Activated naive CD8-positive, alpha-beta T cell treated with anti-CD3 and anti-CD28 coated beads, Interleukin-2, amount 10 ng/mL, durations not matched to agents 7 days and 5 days (primary cell): ENCODE measurements at places on chromosomes 12 and 14.

DNA sequence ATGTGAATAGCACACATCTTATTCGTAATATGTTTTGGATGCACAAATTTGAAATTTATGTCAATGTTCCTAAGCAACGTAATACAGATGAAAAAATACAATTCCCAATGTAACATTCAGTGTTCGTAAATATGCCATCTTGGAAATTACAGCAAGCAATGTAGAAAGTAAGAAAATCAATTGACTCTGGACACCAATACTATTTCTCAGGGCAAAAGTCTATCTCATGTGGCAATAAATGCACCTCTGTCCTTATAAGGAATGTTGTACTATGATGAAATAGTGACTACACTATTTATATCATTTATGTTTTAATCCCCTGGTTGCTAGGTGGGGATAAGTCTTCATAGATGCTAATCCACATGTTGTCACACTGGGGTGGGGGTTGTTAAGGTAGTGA lies 251.2 kb downstream of the GXYLT1 start:
- DNase-seq: no peak

DNA sequence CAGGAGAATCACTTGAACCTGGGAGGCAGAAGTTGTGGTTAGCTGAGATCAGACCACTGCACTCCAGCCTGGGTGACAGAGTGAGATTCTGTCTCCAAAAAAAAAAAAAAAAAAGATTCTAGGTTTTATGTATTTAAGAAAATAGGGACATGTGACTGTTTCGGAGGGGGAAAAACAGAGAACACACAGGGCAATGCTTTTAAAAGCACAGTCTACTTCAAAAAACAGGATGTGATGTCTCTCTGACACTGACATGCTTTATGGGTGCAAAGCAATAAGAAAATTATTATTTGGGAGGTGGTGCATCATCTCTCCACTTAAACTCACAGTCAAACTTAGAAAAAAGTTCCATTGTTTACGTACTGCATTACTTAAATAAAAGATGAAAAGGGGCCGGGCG lies 28.7 kb downstream of the CLIP1 start:
- no peak for DNase-seq

DNA sequence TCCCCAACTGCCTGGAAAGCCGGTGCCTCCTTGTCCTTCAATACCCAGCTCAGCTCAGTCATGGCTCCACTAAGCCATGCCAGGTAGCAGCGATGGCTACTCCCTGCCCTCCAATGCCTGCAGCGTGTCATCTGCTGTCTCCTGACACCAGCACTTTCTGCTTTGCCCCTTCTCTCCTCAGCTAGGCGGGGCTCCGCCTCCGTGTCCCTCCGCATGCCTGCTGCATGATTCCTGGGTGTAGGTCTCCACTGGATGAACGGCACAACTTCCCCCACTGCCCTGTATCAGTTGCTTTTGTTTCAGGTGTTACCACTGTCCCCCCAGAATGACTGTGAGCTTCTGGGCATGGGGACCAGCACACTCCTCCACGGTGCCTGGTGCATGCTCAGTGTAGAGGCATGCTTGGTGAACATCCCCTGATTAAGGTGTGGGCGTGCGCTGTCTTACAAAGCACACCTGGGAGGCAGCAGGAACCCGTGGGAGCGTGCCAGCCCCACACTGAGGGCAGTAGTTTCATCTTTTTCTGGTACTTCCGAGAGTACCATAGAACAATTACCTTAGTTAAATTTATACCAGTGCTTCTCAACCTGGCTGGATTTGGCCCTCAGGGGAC lies 179.4 kb upstream of the PRMT8 start:
- DNase-seq: no peak

DNA sequence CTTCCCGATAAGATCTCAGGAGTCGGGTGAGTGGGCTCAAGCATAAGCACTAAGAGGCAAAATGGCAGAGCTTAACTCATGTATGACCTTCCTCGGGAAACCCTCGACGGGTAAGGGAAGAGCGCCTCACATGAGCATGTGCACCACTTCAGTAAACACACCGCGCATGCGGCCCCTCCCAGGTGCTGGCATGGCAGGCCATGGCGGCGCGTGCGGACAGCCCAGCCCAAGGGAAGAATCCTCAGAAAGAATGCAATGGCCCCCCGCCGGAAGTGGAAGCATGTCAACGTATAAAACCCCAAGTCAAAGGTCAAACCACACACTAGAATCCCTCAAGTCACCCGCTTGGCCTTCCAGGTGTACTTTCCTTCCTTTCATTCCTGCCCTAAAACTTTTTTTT lies 6.6 kb upstream of the TNFAIP2 start:
- DNase-seq: no peak

GRCh38 chr12:27309995-27310315 lies 22.7 kb upstream of the BMAL2 start:
- no peak for DNase-seq

GRCh38 chr12:97520106-97520505 lies 57.5 kb downstream of the RMST start:
- no peak for DNase-seq

- no peak for DNase-seq
Observed at GRCh38 chr12:44848703-44849085, 27.4 kb downstream of the NELL2 start.

DNA sequence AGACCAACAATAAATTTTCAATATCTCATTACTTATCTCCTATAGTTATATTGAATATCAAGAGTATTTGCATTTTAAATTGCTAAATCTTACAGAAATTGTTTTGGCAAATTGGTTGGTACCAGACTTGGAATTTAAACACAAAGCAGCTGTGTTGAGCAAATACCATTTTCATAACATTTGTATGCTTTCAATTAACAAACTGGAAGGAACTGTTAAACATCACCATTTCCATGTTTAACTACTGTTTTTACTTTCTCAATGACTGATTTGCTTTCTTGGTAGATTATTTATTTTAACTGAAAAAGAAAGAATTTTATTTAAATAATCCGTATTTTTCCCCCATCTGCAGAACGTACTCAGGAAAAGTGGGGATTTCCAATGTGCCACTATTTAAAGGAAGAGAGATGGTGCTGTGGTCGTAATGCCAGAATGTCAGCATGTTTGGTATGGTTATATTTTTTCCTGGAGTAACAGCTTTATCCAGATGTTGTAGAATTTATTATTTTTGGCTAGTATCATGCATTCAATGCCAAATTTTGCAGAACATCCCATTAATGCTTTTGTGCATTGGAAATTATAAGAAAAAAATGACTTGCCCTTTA lies 72.3 kb downstream of the METTL25 start:
- no peak for DNase-seq

DNA sequence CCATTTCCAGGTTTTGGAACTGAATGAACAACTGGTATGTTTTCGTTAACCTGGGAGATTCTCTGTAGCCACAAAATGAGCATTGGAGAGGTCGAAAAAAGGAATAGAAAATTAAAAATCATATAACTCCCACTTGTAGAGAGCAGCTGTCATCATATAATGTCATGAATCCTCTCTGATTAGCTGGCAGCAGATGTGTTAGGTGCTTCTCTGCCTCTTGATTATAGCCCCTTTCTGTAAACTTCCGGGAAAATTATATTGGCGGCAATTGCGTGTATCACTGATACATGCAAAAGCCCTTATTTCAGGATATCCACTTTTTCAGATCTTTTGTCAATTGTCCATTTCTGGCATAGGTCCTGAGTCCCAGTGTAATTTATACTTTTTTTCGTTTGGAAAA lies 31.7 kb downstream of the FGD4 start:
- no peak for DNase-seq

DNA sequence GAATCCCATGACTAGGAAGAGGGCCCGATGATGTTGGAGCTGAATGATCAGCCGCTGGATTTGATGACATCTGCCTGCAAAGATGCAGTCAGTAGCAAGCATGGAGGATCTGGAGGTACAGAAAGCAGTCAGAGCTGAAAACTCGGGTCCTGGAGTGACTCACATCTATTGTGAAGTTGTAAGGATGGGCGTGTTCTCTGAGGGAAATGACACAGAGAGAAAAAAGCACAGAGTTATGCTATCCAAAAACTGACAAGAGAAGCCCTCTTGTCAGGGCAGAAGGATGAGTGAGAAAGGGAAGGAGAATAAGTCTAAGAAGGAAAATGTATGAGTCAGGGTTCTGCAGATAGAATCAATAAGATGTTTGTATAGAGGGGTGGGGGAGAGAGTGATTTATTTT lies 380.4 kb upstream of the CCDC196 start:
- no peak for DNase-seq

DNA sequence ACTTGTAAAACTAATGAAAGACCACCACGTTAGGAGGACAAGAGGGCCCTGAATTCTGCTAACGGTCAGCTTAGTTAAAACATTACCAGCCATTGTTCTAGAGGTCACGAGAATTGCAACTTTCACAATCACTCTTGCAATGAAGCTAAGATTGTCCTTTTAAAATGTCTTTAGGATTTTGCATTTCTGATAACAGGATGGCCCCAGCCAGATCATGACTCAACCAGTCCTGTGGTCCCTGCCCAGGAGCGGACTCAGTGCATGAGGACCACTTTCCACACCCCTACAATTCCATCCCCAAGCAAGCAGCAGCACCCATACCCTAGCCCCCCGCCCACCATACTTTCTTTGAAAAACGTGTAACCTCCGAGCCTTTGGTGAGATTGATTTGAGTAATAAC lies 28.7 kb downstream of the HSP90AA1 start:
- DNase-seq: no peak

GRCh38 chr14:22538671-22539228 lies 50.3 kb downstream of the DAD1 start:
- no peak for DNase-seq

DNA sequence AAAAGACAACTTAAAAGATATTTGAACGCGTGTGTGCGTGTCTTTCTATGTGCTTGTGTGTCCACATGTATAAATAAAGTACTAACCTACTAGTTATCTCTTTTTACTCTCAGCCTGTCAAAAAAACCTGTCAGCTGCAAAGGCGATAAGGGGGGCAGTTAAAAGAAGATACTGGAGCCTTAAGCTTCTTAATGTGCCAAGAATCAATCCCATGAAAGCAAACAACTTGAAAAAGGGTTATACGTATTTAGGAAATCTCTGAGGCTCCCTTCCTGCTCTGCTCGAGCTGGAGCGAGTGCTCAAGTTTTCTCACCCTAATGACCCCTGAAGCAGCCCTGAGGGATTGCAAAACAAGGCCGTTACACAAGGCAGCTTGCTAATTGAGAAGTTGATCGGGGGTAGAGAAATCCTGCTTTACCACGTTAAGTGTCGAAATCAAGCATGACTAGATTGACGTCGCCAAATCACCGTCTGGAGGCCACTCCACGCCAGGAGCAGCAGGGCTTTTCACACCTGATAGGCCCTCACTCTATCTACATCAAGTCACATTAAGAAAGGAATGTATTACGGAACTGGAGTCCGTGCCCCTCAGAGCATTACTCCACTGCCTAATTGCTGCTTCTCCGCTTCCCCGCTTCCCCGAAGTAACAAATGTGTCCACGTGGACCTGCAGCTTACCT lies 32.4 kb downstream of the LMO3 start:
- no peak for DNase-seq

- no peak for DNase-seq
Observed at GRCh38 chr12:15589328-15590032, 199.7 kb downstream of the EPS8 start.

- DNase-seq: no peak
Observed at GRCh38 chr14:77897374-77897773, 97.5 kb downstream of the ADCK1 start.

GRCh38 chr12:50778663-50779590 lies 15.0 kb downstream of the ATF1 start:
- DNase-seq: no peak

GRCh38 chr14:61269321-61270083 lies 11.6 kb downstream of the TMEM30B start:
- peak; percentile 72 for DNase-seq

DNA sequence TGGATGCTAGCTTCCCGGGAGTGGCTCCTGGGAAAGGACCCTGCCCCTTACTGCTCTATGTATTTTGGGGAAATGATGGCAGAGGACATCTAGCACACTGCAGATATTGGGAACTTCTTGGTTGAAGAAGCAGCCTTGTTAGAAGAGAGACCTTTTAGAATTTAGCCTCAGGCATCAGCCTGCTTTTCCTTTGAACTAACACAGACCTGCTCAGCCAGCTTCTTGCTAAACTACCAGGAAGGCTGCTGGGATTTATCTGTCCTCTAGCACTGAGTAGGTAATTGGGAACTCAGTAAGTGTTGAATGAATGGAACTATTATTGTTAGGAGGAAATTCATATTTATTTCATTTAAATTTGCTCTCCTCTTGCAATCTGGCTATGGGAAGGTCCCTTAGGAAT lies 77.3 kb downstream of the DRAM1 start:
- DNase-seq: no peak

DNA sequence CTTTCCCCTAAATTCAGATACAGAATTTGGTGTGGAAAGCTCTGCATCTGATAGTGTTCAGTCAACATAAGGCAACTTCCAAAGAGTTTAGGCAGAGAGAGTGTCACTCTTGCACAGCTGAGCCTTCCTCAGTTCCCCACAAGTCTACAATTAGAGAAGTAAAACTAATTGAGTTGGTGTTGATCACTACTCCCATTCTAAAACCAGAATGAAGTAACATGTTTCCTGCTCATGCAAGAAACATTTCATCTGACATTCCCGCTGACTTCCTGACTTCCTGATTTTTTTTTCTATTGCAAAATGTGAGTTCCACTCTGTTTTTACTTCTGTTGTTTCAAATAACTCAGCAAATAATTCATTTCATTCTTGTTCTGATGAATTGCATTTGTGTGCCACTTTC lies 271.0 kb downstream of the ALG10B start:
- DNase-seq: no peak

DNA sequence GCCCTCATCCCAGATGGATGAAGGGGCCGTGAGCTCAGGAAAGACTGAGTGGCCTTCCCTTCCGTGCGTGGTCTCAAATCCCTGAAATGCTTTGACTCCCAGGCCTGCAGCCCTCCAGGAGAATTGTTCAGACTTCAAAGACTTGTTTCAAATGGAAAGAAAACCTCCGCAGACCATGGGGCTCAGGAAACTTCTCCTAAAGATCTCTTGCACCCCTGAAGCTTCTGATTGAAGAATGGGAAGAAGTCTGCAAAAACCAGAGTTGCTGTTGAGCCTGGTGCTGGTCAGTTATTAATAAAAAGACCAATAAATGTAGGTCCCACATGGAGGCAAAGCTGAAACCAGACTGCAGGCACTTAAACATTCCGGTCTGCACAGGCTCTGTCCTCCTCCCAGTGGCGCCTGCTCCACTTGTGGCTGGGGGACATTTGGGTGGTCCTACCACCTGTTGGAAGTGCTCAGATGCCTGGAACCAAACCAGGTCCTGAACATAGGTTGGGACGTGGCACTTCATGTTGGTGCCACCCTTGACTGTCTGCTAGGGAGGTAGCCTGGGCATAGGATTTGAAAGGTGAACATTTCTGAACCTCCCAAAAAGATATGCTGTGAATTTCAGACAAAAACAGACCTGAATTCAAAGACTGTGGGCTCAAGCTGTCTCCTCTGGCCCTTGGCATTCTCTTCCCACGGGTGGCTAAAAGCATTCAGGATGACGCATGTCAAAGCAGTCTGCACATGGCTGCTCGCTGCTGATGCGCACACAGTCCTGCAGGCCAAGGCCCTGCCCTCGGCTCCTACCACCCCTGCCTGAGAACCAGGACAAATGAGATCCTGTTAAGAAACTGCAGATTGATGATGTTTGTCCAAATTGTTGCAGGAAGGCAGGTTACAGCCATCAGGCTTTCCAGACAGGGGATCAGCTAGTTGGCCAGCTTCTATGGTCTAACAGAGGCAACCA lies 36.2 kb upstream of the MEG3 start:
- DNase-seq: no peak

GRCh38 chr14:89364316-89364715 lies 52.7 kb downstream of the FOXN3 start:
- DNase-seq: no peak

GRCh38 chr12:131775392-131776236 lies 52.6 kb upstream of the MMP17 start:
- DNase-seq: no peak
